ENCODE measurements at places on chromosomes 16 and 17. TPM values are rescaled to one million over a fixed set of nuclear protein-coding genes. Genes with fewer than 3 reads are reported as not detected.

DNA sequence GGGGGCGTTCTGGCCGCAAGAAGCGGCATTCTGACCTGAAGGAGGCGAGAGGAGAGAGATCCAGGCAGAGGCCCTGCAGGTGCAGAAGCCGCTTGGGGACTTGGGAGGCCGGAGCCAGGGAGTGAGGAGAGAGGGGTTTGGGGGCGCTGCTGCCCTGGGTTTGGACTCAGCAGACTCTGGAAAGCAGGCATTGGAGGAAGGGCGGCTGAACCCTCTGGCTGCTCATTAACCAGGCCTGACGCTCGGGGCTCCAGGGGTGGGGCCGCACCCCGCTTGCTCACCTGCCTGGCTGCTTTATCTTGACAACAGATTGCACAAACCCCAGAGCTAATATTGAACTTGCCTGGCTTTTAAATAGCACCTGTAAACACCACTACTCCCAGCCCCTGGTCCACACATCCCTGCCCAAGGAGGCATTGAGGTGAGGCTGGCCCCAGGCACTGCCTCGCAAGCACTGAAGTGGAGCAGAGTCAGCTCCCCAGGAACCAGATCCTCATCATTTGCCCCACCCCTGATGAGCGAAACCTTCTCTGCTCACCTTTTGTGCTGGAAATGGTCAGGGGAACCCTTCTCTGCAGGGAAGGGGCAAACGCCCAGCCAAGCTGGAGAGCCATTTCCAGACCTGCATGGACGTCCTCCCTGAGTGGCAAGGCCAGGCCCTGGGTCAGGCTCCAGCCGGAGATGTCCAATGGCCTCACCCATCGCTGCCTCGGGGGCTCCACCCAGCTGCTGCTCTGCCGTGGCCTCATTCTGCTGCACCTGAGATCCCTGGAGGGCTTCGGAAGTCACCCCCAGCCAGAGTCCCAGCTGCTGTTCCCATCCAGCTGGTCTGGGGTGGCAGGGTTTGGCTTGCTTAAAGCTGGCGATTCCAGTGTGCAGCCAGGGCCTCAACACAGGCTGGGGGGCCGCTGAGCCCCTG is 190.2 kb upstream of the GSE1 start:
- DNase-seq: no peak

TEKT1 gene
- not detected for total RNA-seq

TRIM47 gene
- total RNA-seq: 21.7 TPM

DNA sequence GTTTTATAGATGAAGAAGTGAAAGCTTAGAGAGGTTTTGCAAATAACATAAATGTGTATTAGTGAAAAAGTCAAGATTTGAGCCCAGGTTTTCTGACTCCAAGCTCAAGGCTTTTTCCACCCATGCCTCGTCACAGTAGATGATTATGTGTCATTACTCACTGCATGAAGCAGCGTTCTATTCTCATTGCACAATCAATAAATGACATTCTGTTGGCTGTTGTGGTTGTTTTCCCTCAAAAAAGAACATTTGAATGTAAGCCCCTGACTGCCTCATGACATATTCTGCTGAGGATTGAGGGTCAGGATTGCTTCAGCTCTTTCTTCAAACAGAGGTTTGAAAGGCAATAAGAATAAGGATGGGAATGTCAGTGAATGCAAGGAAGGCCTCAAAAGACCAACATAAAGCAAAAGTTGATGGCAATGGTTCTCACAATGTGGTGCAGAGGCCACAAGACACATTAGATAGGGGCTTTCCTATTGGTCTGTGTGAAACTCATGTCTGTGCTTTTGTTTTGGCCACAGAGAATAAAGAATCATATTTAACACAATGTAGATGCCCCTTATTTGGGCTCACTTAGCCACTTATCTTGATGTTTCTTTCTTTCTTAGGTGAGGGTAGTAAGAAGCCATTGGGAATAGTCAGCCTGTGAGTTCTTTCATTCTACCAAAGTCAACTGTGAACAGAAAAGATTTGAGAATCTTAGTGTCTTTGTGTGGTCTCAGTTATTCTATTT is 5.4 kb upstream of the MMD start:
- peak; percentile 75 for DNase-seq

Measured in osteoblast (primary cell).